GM04503 (cell line): ENCODE measurements at places on chromosomes 5 and 9.

DNA sequence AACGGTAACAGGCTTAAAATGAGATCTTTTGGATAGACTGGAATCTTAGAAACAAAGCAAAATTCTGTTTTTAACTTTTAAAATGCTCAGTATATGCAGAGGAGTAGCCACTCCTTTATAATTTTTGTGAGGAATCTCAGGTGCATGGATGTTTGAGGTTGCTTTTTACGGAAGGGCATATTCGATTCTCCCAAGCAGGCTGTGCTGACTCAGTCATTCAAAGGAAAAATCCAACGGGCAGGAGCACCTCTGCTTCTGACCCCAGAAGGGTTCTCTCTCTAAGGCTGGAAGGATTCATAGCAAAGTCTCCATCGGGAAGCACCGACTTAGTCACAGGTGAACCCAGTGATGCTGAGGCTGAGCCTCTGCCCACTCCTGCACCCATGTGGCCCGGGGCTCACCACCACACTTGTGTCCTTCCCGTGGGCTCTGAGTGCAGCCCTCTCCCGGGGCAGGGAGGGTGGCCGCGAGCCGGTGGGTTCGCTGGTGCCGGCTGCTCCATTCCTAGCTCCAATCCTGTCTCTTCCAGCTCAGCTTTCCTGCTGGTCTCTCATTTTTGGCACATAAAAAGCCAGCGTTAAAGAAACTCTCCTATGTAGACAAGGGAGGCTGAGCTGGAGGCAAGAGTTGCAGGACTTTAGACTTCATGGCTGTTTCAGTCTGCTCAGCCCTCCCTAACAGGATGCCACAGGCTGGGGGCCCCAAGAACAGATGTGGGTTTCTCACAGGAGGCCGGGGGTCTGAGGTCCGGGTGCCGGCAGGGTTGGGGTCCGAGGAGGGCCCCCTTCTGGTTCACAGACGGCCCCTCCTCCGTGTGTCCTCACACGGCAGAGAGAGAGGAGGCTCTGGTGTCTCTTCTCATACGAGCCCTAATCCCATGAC lies 135.6 kb upstream of the LPCAT1 start:
- no peak for DNase-seq

- no peak for DNase-seq
Observed at GRCh38 chr9:37119360-37119759, 1.0 kb upstream of the ZCCHC7 start.

DNA sequence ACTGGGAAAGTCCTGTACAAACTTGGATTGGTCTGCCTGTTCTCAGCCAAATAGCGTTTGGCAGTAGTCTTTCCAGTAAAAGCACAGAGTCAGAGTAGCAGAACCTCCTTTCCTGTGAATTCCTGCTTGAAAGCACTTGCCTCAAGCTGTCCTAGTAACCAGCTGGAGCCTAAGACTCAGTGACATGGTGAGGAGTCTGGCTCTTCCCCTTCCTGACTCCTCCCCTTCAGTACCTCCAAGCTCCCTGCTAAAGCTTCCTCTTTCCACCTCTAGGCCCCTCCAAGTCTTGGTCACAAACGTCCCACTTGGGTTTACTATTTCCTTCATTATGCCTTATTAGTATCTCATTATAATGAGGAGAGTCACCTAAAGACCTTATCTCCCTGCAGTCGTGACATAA lies 21.4 kb upstream of the FAM81B start:
- no peak for DNase-seq

- DNase-seq = no peak
Observed at GRCh38 chr5:37838152-37838932, 1.5 kb downstream of the GDNF start.

DNA sequence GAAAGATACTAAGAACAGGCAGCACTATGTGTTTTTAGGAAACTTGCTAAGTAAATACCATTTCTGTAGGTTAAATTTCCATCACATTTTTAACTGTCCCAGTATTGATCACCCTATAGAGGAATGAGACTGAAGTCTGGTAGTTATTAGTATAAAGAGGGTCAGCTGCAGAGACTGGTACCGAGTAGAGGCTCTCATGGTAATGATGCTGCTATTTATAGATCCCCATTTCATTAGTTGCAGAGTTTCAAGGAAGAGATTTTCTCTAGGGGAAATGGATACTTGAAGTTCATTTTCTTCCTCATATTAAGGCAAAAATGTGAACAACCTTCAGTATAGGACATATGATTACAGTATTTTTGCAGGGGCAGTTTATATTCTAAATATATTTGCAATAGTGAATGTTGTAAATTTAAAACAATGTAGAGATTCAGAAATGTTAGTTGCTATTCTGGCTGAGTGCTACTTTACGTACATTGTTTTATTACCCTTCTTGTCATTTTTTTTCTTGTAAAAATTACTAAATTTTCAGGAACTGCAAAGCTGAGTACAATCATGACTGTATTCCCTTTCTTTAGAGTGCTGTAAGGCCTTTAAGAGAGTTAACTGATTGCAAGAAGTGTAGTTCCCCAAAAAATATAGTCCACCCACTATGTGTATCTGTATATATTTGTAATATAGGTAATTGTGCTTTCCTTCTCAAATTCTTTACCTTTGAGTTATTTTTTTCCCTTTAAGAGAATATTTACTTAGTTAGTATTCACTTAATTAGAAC lies 14.7 kb downstream of the PBX3 start:
- no peak for DNase-seq

- no peak for DNase-seq
Observed at GRCh38 chr9:127970401-127971313, 10.1 kb downstream of the EEIG1 start.

- DNase-seq = no peak
Observed at GRCh38 chr9:23477908-23478307, 348.1 kb downstream of the ELAVL2 start.

- no peak for DNase-seq
Observed at GRCh38 chr5:152869971-152870370, 464.9 kb upstream of the NMUR2 start.

DNA sequence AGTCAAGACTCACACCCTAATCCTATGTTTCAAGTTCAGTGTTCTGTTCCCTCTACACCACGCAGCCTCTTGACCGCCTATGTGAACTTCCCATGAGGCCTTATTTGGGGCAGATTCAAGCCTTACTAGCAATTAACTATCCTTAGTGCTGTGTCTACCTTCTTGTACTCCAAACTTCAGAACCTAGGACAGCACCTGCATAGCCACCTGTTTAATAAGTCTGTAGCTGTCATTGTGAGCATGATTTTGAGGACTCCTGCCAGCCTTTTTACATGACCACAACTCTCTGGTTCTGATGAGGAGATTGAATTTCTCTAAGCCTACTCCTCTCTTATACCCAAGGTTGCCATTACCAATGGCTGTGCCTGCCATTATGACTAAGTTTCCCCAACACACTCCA lies 50.8 kb upstream of the PCSK1 start:
- no peak for DNase-seq

DNA sequence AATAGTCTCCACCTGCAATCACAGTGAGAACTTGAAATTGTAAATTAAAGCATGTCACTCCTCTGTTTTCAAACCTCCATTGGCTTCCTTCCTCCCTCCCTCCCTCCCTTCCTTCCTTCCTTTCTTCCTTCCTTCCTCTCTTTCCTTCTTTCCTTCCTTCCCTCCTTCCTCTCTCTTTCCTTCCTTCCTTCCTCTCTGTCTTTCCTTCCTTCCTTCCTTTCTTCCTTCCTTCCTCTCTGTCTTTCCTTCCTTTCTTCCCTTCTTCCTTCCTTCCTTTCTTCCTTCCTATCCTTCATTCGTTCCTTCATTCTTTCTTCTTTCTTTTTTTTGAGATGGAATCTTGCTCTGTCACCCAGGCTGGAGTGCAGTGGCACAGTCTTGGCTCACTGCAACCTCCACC lies 595.0 kb upstream of the ZNF608 start:
- no peak for DNase-seq

DNA sequence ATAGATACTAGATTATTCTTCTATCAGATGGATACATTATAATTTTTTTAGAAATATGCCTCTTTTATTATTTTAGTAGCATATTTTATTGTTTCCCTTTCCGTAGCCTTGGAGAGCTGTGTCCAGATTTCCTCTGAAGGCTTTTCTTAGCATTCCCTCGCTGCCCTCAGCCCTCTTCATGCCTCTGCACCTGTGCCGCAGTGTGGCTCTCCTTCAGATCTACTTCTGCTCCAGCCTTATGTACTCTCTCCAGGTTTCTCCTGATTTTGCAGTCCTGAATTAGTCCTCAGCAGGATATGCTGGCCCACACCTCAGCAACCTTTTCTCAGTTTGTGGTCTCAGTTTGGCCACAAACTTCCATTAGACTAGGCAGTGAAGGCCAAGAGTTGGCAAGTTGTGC lies 1052.0 kb downstream of the TAF11L14 start:
- DNase-seq = no peak

DNA sequence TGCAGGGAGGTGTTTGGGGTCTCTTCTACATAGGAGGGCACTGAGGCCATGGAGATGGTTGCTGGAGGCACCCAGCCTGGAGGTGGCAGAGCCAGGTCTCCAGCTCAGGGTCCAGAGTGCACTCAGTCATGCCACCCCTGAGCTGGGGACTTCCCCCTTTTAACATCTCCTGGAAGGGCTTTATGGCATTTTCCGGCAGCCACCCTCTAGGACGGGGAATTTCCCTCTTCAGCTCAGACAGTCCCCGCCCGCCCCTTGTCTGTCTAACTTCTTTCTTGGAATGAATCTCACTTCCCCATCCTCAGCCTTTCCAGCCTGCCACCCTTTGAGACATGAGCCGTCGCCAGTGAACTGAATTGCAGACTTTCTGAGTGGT lies 49.9 kb downstream of the COL15A1 start:
- no peak for DNase-seq

GRCh38 chr5:10457682-10458574 lies 16.2 kb downstream of the ROPN1L start:
- no peak for DNase-seq

GRCh38 chr5:174185506-174185905 lies 140.0 kb downstream of the NSG2 start:
- no peak for DNase-seq

- DNase-seq = no peak
Observed at GRCh38 chr9:131406563-131407436, 12.9 kb downstream of the PRRC2B start.

GRCh38 chr5:143329843-143330242 lies 73.6 kb downstream of the NR3C1 start:
- no peak for DNase-seq

DNA sequence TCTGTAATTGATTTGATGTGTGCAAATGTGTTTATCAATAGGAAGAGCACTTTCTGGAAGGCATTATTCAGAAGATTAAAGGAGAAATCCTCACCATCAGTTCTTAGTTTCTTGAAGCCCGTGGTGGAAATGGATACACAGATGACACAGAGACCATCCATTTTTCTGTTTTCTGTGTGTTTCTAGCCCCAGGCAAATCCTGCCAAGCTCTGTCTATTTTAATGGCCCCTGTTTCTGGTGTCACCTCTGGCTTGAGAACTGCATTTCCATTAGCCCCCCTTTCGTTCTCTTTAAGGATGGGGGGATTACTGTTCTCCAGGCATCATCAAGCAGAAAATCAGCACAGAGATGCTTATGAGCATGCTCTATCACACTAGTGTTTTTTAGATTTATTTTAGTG lies 37.3 kb downstream of the DAPK1 start:
- DNase-seq = no peak

GRCh38 chr9:19787672-19788071 lies 1.2 kb downstream of the SLC24A2 start:
- no peak for DNase-seq

DNA sequence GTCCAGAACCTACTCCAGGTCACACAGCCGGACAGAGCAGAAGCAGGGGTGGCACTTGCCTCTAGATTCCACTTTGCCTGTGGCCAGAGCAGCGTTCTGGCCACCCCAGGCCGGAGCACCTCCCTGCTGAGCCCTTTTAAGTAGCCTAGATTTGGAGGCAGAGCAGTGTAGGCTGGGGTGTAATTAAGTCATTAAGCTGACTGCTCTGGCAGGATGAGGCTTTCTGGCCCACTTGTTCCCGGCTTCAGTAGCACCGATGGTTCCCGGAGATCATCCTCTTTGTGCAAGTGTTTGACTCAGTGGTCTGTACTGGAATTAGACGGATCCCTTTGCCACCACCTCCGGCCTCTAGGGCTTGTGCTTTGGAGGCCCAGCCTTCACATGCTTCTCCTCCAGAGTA lies 281.9 kb upstream of the ANKRD55 start:
- DNase-seq = no peak

- DNase-seq = no peak
Observed at GRCh38 chr5:124043456-124043855, 531.5 kb downstream of the CSNK1G3 start.

DNA sequence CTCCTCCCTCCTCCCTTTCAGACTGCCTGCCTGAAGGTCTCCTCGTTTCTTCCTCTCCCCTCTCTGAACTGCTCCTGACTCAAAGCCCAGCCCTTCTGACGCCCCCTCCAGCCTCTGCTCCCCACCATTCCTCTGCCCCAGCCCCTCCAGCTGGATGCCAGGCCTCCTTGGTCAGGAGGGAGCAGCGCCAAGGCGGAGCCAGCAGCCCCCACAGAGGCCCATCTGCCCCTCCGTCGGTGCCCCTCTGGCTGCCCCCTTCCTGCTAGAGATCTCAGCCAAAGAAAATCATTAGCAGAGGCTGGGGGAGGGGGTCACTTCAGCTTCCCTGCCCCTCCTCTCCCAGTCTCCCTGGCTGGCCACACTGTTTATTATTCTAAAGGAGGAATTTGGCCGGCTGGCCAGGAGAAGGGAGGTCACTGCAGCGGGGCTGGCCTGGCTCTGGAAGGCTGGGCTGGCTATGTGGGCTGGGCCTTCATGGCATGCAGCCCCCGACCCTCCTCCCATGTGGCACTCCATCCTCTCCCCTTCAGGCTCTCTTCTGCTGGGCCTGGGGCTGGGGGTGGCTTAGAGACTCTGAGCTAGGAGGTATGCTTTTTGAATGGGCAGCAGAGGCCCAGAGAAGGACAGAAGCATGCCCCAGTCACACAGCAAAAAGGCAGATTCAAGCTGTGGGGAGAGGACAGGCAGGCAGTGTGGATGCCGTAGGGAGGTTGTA lies 16.9 kb downstream of the PDGFRB start:
- DNase-seq = no peak

GRCh38 chr5:93578813-93579691 lies 2.0 kb downstream of the NR2F1-AS1 start:
- DNase-seq = no peak

DNA sequence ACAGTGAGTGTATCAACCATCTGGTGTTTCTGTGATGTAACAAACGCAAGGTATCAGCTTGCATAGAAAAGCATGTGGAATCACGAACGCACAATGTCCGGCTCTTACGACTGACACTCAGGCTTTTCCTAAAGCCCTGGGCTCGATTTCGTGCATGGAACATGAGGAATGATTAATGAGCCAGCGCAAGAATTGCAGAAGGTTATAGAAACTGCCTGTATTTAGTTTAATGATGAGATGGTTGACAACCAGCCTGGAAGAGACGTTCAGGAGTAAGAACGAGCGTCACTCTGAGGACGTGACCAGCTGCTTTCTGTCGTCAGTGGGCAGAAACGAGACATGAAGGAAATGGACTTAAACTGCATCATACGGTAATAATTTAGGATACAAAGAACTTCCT lies 497.6 kb downstream of the IRX1 start:
- DNase-seq = no peak

GRCh38 chr9:3497857-3498256 lies 27.9 kb downstream of the RFX3 start:
- no peak for DNase-seq

- DNase-seq = no peak
Observed at GRCh38 chr9:33142535-33142934, 24.6 kb downstream of the B4GALT1 start.
